ENCODE measurements at places on chromosomes 11 and 22.

- no peak for DNase-seq
Observed at GRCh38 chr11:85848006-85848405, 7.2 kb upstream of the CCDC83 start.

- no peak for DNase-seq
Observed at GRCh38 chr11:3158131-3158591, 6.9 kb downstream of the OSBPL5 start.

GRCh38 chr11:75240311-75241035, at the start of gene TPBGL:
Gene TPBGL (plus strand): TSS chr11:75240774. CDS start chr11:75241050, 276 bp downstream.
- no peak for DNase-seq

- no peak for DNase-seq
Observed at GRCh38 chr11:114154271-114155047, 94.9 kb downstream of the ZBTB16 start.

Data from hematopoietic multipotent progenitor cell treated with erythropoietin and hydrocortisone succinate and interleukin-3 and kit ligand, for 17 days (in vitro differentiated cells).